ENCODE measurements at places on chromosomes 2 and 18.

DNA sequence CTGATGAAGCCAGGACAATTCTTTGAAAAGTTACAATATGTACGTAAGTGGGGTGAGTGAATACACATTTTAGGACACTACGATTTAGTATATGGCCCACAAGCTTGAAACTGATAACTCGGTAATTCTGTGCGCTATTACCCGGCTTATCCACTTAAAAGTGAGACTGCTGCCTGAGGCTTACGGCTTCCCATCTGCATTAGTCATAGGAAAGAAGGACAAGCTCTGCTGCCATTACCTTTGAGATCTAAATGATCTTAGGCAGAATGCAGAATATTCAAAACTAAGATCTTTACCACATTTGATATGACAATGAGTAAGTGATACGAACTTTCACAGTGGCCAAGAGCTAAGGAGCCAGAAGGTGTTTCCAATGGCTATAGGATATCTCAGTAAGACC is 133.3 kb downstream of the GAREM1 start:
- no peak for DNase-seq

DNA sequence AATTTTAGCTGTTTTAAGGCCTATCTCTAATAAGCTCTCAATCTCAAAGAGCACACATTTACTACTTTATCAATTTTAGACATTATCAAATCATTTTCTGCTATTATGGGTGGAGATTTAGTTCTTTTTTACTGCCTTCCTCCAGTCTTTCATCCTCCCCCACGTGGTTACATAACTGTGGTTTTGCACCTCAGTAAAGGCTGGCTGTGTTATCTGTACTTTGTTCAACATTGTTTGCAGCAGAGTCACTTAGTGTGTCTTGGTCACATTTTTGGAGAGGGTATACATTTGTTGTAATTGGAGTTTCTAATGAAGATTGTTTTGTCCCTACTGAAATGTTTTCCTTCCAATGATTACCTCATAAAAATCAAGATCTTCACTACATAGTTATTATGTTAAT is 549.6 kb upstream of the CELF4 start:
- DNase-seq = no peak

- DNase-seq = no peak
These were observed 7.3 kb downstream of the CLHC1 start for GRCh38 chr2:55224761-55225261.

GRCh38 chr2:96247009-96247408 is 18.8 kb downstream of the TMEM127 start:
- DNase-seq = no peak

DNA sequence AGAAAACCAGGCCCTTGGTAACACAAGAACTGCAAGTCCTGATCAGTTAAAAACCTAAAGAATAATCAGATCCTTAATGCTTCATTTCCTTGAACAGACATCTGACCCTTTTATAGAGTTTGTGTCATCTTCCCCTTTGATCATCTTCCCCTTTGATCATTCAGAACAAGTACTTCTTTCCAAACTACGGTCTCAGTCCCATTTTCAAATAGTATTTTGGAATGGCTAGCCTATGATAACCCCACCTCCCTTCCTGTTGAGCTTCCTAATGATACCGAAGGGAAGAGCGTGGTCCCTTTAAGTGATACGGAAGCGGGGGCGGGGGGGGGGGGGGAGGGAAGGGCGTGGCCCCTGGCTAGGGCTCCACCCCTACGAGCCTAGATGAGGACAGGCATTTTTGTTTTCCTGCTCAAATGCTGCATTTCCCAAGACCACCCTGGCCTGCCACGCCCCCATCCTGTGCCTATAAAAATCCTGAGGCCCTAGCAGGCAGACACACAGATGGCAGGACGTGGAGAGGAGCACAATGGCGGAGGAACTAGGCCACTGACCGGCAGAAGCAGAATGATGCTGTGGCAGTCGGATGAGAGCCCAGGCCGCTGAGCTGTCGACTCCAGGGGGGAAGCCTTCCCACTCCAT is 24.1 kb upstream of the CHRNA1 start:
- no peak for DNase-seq

DNA sequence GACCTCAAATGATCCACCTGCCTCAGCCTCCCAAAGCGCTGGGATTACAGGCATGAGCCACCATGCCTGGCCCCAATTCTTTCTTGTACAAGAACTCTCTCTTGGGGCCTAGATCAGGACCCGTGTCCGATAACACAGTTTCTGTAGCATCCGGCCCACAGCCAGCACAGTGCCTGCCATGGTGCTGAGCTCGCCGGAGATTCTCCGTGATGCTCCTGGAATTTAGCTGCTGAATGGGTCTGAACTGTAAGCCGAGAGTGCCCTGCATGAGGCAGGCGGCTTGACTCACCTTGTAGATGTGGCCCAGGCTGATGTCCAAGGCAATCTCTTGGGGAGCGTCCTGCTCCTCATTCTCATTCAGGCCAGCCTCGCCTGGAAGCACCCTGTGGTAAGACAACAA is 53.3 kb upstream of the SEMA4C start:
- no peak for DNase-seq

DNA sequence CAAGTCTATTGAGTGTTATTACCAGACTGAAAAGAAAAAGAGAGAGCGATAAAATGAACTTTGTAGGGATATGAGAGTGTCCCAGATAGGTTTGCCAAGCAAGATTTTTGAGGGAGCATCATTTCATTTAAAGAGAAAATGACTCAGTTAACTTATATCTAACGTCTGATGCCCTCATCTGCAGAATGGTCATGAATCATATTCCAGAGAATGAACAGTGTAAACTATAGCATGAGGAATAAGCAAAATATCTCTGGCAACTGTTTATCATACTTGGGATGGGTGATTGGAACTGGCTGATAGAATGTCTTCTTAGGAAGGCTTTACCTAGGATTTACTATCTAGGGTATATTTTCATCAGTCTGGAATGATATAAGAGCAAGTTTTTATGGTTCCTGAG is 289.4 kb downstream of the CMPK2 start:
- DNase-seq = no peak

DNA sequence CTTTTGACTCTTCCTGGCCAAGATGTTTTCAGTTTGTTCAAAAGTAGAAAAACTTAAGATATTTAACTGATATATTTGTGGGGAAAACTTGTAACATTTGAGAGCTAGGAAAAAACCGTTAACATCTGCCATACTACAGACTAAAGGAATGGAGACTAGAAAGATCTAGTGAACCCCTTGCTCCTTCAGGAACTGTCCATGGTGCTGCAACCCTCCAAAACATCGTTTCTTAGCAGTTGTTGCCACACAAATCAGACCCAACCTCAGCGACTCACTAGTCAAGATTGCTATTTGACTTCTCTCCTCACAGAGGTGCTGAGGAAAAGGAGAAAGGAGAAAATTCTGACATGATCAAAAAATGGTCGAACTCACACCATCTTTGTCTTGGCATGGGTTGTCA is 393.8 kb upstream of the LYPD1 start:
- no peak for DNase-seq

DNA sequence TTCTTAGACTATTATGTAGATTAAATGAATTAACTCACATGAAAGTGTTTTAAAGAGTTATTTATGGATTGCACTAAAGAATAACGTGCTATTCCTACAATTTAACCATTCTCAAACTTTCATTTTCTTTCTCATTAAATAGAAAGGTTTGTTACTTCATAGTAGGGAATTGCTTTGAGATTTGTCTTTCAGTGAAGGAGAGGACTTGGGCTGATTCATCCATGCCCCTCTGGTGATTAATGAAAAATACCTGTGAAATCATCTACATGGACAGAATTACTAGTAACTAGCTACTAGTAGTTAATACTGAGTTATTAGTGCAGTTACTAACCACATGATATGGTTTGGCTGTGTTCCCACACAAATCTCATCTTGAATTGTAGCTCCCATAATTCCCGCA is 275.8 kb upstream of the CDH20 start:
- DNase-seq = no peak

DNA sequence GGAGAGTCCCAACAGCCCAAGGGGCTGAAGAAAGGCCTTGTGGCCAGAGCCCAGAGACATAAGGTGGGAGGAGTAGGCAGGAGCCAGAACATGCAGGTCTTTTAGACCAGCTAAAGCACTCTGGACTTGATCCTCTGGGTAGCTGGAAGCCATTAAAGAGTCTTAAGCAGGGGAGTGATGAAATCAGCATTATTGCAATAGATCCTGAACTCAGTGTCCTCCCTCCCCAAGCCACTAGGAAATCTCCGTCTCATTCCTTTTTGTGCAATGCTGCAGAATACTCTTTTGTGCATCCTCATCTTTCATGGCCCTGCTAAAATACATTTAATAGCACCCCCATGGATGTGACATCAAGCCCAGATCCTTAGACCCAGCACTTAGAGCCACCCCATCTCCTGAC is 58.6 kb upstream of the ZCCHC2 start:
- DNase-seq = no peak

GRCh38 chr2:97848306-97848705 is 134.9 kb downstream of the ZAP70 start:
- DNase-seq = no peak

- no peak for DNase-seq
These were observed 164.4 kb downstream of the AFF3 start for GRCh38 chr2:99977966-99978365.

DNA sequence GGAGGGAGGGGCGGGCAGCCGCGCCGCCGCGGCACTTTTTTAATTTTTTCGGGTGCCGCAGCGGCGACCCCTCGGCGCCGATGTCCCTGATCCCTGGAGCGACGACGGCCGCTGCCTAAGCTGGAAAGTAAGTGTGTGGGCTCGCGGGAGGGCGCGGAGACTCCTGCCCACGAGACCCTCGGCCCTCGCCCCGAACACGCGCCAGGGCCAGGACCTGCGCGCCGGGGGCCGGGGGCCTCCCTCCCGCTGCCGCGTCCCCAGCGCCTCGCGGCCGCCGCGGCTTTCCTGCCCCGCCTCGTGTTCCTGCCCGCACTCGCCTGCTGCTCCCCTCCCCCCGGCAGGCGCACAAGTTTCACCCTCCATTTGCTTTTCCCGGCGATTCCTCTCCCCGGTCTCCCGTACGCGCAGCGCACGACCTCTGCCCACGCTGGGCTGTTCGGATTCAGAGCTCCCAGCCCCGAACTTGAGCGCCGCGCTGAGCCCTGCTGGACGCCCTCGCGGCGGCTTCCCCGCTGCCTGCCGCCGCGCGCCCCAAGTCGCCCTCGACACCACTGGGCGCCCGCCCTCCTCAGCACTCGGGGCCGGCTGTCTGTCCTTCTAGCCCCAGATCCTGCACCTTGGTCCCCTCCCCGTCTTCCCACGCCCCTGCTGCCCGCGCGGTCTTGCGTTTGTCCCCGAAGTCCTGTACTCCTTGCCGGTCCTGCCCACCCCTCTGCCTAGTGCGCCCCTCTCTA is 507 bp downstream of the PKP4 start:
- DNase-seq = peak; percentile 77

DNA sequence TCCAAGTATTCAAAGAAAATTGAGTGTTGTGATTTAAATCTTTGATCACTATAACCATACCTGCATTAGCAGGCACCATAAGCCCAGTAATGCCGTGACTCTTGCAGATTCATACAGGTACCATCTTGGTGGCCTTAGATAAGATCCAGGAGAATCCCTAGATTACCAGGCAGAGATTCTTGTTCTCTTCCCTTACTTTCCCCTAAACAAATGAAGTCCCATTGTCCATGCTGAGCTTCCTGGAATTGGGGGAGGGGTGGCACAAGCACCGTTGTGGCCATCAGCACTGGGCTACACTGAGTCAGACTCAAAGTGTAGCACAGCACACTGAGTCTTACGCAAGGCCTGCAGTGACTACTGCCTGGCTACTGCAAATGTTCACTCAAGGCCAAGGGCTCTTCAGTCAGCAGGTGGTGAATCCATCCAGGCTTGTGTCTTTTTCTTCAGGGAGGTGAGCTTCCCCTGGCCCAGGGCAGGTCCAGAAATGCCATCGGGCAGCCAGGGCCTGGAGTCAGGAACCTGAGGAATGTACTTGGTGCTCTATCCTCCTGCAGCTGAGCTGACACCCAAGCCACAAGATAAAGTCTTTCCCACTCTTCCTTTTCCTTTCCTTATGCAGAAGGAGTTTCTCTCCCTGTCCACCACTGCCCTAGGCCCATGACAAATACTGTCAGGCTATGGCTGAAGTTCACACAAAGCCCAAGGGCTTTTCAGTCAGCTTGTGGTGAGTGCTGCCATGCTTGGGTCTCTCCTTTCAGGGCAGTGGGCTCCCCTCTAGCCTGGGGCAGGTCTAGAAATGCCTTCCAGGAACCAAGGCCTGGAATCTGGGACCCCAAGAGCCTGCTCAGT is 52.6 kb downstream of the CD28 start:
- no peak for DNase-seq

- DNase-seq = no peak
These were observed 275.4 kb upstream of the HS6ST1 start for GRCh38 chr2:128593879-128594650.

DNA sequence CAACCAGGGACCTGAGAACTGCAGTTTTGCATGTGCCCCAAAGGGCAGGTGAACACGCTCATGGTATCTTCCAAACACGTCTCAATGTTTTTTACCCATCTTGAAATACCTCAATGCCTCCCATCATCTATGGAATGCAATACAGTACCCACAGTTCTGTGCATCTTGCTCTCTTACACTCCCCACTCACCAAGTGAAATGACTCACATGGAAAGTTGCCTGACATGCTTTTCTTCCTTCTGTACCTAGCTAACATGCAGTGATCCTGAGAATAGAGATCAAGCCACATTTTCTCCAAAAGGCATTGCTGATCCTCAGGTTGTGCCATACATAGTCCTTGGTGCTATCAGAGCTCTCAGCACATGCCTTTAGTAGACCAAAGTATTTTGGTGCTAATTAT is 373.9 kb downstream of the GPD2 start:
- no peak for DNase-seq

DNA sequence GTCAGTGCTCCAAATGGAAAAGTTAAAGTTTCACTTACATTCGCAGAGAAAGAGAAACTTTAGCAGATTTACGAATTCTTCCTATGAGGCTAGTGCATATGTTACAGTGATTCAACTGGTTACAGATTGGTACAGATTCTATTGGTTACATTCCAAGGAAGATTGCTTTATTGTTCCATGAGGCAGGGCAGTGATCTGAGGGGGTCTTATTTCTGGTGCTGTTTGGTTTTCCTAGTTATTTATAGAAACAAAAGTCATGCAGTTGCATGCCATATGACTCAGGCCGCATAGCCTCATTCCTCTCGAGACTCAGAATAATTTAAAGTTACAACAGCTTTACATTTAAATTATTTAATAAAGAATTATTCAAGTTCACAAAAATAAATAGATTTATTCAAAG is 385.4 kb upstream of the SYT4 start:
- DNase-seq = no peak

GRCh38 chr18:40738321-40738880 is 1216.6 kb upstream of the PIK3C3 start:
- no peak for DNase-seq

DNA sequence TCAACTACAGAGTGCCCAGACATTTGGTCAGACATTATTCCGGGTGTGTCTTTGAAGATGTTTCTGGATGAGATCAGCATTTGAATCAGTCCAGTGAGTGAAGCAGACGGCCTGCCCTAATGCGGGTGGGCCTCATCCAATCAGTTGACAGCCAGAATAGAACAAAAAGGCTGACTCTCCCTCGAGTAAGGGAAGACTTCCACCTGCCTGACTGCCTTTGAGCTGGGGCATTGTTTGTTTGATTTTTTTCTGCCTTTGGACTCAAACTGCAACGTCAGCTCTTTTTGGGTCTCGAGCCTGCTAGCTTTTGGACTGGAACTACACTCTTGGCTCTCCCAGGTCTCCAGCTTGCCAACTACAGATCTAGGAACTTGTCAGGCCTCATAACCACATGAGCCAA is 111.7 kb upstream of the AGAP1 start:
- DNase-seq = no peak

Measured in type B pancreatic cell (in vitro differentiated cells).